ENCODE measurements at places on chromosomes 11 and 22.

DNA sequence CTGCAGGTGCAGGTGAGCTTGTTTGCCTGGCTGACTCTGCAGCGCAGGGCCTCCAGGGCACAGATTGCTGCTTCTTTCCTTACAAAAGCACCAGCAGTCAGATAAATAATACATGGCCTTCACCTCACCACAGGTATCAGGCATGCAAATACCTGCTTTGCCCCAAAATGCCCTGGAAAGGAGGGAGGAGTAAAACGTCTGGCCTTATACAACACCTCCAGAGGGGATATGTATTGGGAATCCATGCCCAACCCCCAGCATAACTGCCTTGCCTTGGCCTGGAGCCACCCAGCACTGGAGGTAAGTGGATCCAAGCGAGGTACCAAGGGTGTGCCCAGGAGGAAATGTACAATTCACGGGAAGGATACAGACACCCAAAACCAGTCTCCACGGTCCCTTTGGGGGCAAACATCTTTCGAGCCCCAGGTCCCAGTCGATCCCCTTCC, 860 bp downstream of the TMEM184B start:
- no peaks in the 10 kb centered on the region for H3K36me3 ChIP-seq
- H3K27ac ChIP-seq, result peak overlapping the region; percentile 61
- H3K4me3 ChIP-seq, result peak overlapping the region; percentile 69

DNA sequence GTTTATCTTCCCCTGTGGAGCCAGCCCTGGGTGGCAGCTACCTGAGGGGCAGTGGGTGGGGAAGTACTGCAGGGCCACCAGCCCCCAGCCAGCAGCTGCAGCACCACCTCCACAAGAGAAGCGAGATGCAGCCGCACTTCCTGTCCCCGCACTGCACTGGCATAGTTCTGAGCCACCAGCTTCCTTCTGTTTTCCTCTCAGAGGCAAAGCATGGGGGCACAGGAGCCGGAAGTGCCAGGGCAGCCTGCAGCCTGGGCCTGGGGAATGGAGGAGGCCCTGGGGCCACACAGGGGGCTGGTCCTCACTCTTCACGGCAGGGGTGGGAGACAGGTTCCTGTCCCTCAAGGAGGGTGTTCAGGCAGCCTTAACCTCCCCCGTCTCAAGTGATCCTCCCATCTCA, 11.9 kb upstream of the SH3BP1 start:
- no peaks in the 10 kb centered on the region for H3K27me3 ChIP-seq
- peaks cover 8% of the 10 kb centered on the region for H3K36me3 ChIP-seq
- peak overlapping the region; percentile 5 for H3K4me3 ChIP-seq

GRCh38 chr11:113313601-113314000, 782 bp upstream of the TTC12 start:
- no peak for DNase-seq
- H3K36me3 ChIP-seq, result no peaks in the 10 kb centered on the region
- H3K4me1 ChIP-seq, result peaks cover 12% of the 10 kb centered on the region
- H3K27me3 ChIP-seq, result peaks cover 2% of the 10 kb centered on the region
- H3K4me3 ChIP-seq, result peak overlapping the region; percentile 68

DNA sequence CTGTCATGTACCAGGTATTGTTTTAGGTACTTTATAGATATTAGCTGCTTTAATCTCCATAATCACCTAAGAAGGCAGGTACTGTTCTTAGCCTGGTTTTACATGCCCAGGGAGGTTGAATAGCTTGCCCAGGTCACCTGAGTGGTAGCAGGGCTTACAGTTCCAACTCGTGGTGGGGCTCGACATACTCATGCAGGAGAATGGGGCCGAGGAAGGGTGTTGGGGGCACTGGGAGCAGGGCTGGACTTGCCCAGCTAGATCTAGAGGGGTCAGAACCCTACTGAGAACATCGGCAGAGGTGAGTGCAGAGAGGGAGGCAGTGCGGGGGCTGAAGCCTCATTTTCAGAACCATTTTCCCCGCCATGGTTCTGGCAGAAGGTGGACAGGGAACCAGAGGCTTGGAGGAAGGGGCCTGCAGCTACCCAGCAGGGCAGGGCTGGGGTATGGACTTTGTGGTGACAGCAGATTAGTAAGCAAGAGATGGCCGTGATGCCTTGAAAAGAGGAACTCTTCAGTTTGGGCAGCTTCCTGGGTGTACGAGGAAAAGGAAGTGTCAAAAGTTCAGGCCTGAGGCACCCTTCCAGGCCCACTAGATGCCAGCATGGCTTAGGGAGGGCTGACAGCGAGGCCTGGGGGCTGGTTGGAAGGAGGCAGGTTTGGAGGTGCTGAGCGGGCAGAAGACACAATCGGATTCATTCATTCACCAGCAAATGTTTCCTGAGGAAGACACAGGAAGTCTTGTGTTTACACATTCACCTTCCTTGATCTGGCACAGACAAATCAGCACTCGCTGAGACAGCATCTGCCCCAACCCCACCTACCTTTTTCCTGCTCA, 54.7 kb upstream of the LYVE1 start:
- H3K4me3 ChIP-seq, result no peak overlapping the region
- H3K36me3 ChIP-seq, result no peaks in the 10 kb centered on the region
- no peaks in the 10 kb centered on the region for H3K27me3 ChIP-seq
- no peaks in the 10 kb centered on the region for H3K4me1 ChIP-seq

DNA sequence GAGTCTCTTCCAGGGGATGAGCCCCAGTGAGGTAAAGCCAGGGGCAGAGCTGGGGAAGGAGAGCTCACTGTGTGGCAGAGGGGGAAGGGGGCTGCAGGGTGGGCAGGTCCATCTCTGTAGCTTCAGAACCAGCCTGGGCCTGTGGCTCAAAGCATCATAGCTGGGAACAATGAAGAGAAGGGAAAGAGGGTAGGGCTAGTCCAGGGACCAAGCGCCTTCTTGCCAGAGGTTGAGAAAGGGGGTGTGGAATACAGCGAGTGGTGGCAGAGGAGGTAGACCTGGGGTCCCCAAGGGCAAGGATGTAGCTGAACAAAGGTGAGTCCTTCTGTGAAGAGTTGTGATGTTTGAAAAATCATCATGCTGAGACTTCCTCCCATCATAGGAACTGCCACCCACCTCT, 1.2 kb upstream of the PLA2G3 start:
- H3K27me3 ChIP-seq, result no peaks in the 10 kb centered on the region
- H3K4me3 ChIP-seq, result no peak overlapping the region
- no peak overlapping the region for H3K27ac ChIP-seq
- H3K4me1 ChIP-seq, result no peaks in the 10 kb centered on the region
- no peaks in the 10 kb centered on the region for H3K36me3 ChIP-seq

DNA sequence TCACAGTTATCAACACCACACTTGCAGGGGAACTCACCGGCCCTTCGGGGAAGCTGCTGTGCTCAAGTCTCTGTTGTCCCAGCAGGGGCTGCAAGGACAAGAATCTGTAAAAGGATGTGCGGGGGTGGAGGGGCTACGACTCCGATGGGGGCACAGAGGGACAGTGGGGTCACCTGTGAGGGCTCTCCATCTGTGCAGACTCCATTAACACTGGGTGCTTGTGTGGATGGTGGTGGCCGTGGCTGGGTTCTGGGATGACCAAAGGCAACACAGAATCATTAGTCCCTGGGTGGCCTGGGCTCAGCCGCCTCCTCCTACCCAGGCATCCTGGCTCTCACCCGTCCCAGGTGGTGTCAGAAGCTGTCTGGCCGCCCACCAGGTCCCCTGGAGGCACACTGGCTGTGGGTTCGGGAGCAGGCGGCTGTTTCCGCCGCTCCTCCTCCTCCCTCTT, 10.2 kb upstream of the RBM4B start:
- no peaks in the 10 kb centered on the region for H3K4me1 ChIP-seq
- H3K36me3 ChIP-seq, result no peaks in the 10 kb centered on the region

DNA sequence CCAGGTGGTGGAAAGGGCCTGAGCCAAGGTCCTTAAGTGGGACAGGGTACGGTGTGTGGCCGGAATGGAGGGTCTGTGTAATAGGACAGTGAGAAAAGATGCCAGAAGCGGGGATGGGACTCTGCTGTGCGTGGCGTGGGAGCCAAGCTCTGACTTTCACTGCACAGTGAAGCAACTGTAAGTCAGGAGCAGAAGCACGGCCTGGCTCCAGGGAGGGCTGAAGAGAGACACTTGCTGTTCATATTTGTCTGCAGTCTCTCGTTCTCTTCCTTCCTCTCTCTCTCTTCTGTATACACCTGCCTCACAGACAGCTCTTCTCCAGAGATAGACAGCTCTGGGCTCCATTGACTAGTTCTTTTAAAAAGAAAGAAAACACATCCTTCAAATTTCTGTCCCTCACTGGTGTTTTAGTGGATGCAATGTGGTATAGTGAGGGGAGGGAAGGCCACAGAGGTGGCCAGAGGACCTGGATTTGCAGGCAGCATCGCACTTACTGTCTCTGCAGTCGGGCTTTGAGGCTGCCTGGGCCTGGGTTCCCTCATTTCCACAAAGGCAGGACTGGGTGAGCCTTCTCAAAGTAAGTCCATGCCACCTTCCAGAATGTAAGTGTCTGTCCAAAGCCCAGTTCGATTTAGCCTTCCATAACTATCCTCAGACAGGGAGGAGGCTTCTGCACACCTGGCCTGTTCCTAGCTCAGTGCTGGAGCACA, 2.1 kb downstream of the IL17RA start:
- no peak overlapping the region for H3K27ac ChIP-seq
- DNase-seq, result no peak
- no peaks in the 10 kb centered on the region for H3K27me3 ChIP-seq
- H3K4me1 ChIP-seq, result peaks cover 32% of the 10 kb centered on the region
- no peaks in the 10 kb centered on the region for H3K36me3 ChIP-seq

DNA sequence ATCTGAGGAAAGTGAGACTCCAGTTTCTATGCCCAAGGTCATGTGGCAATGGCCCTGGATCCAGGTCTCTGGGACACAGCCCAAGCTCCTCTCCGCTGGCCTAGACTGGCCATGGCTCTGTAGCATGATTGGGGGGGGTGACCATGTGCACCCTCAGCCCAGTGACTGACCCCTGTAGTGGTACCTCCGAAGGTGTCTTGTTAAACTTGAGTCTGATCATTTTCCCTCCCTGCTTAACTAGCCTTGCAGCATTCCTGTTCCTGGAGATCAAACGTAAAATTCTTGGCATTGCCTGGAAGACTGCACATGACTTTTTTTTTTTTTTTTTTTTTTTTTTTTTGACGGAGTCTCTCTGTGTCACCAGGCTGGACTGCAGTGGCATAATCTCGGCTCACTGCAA, 1116.0 kb downstream of the TBC1D22A start:
- H3K36me3 ChIP-seq, result no peaks in the 10 kb centered on the region
- DNase-seq, result no peak
- H3K4me3 ChIP-seq, result no peak overlapping the region

- peaks cover 92% of the 10 kb centered on the region for H3K4me1 ChIP-seq
- H3K27me3 ChIP-seq, result no peaks in the 10 kb centered on the region
- DNase-seq, result no peak
- H3K36me3 ChIP-seq, result peaks cover 4% of the 10 kb centered on the region
Observed at GRCh38 chr22:36368359-36368983, 19.3 kb downstream of the MYH9 start.

GRCh38 chr11:126525702-126526101, 170.2 kb downstream of the ST3GAL4 start:
- H3K27me3 ChIP-seq, result peaks cover 3% of the 10 kb centered on the region
- no peak overlapping the region for H3K4me3 ChIP-seq
- H3K4me1 ChIP-seq, result no peaks in the 10 kb centered on the region
- H3K36me3 ChIP-seq, result no peaks in the 10 kb centered on the region
